ENCODE measurements at places on chromosomes 4 and X.

- no peak for DNase-seq
These were observed 1513.9 kb upstream of the PCDH10 start for GRCh38 chr4:131635191-131635590.

- no peak for DNase-seq
These were observed 5.1 kb upstream of the LIMCH1 start for GRCh38 chr4:41532882-41533281.

- no peak for DNase-seq
These were observed 181.7 kb upstream of the EDNRA start for GRCh38 chr4:147299205-147299604.

DNA sequence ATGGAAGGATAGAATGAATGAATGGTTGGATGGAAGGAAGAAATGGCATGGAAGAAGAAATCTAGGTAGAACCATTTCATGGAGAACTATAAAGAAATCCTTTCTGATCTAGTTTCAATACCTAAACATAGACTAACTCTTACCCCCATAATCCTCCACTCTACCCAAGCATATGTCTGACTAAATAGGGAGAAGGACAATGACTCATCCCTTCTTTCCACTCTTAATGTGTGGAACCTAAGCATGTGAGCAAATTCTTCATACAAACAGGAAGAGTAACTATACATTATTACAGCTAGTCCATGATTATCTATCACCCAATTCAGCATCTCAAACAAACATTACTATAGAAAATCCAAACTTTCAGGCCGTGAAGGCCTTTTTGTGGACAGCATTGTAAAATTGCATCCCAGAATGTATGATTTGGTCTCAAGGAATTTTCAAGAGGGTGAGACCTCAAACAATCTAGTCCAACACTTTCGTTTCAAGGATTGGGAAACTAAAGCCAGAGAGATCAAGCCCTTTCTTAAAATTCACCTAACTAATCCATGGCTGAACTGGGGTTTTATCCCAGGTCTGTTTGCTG is 11.2 kb downstream of the C1QTNF7 start:
- no peak for DNase-seq

DNA sequence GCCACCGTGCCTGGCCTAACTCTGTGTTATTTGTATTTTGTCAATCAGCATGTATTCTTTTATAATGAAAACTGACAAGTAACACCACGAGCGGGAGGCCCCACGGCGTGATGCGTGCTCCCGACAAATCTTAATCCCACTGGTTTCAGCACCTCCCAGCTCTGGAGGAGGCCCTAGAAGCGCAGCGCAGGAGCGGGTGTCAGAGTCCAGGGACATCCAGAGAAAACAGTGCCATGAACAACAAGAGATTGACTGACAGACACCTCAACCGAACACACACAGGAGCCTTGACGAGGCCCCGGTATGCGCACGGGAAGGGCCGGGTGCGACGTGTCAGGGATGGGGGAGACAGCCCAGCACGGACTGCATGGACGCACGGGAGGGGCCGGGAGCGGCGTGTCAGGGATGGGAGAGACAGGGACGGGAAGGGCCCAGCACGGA is 23.0 kb downstream of the GAK start:
- no peak for DNase-seq

DNA sequence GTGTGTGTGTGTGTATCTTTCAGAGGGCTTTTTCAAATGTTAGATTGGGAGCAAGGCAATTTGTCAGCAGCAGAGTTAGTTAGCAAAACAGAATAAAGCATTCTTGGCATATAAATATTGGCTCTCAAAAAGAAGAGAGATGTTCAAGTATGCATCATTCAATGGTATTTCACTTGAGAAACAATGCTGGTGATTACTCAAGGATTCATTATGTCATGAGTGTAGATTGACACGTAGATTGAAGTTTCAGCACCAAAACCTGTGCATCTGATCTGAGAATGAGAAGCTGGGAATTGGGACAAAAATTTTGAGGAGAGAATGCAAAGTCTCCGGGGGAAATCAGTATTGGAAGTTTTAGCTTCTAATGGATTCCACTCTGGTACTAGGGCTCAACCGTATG is 241.4 kb downstream of the FRMPD4 start:
- DNase-seq: no peak

- no peak for DNase-seq
These were observed 33.3 kb upstream of the CXCL6 start for GRCh38 chr4:73803213-73803612.

DNA sequence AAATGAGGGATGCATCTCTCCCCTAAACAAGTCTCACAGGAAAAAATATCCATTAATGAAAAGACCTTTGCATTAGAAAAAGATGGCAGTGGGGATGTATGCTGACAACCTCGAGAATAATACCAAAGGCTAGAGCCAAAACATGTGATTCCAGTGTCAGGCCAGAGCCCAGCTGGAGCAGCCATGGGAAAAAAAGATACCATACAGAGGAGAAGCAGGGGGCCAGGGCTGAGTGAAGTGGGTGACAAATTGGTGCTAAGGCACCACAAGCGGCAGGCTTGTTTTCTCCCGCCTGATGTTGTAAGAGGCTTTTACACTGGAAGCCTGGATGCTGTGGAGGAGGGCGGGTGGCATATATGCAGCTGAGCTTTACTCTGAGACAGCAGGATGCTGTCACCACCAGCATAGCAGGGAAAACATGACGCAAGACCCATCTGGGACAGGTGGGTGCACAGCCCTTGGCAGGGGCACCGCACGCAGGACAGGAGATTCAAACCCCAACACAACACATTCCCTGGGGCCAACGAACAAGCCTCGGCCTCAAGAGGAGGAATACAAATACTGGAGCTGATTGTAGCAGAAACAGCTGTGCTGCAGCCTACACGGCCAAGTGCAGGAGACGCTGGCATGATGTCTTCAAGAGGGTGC is 91.9 kb downstream of the TSPAN5 start:
- DNase-seq: no peak

DNA sequence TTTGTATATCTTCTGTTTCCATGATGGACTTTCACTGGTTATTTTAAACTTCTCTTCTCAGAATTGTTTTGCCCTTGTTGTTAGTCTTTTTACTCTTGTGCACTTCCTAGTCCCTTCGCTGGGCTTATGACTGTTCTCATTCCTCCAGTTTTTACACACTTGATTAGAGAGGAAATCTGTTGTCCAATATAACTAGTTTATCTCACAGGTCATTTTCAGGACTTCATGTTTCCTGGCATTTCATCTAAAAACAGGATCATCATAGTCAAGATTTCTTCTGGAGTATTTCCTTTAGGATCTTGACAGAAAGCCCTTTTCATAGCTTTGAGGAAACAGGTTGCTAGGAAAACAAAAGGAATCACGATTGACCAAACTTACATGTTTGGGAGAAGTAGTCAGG is 3.0 kb downstream of the FNIP2 start:
- DNase-seq: no peak

GRCh38 chrX:129743821-129744220 is 5.0 kb downstream of the XPNPEP2 start:
- no peak for DNase-seq

GRCh38 chr4:33930497-33930896 is 2313.8 kb downstream of the ARAP2 start:
- DNase-seq: no peak

DNA sequence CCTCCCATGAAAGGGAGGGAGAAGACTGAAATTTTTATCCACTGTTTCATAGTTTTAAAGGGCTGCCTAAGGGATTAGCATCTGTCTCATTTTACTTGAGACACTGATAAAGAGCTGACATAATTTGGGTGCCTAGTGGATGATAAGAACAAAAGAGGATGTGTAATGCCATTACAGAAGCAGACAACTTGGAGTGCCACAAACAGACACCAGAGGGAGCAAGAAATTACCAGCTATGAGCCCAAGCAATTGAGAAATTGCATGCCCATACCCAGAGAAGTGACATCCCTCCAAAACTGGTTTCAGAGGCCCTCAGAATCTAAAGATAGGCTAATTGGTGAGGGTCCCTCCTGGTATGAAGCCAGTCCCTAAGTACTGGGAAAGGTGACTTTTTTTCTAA is 38.5 kb upstream of the POU3F4 start:
- no peak for DNase-seq

GRCh38 chr4:89305712-89306437 is 1.7 kb downstream of the GPRIN3 start:
- DNase-seq: no peak

- no peak for DNase-seq
These were observed 25.4 kb downstream of the SEC31A start for GRCh38 chr4:82865592-82865991.

DNA sequence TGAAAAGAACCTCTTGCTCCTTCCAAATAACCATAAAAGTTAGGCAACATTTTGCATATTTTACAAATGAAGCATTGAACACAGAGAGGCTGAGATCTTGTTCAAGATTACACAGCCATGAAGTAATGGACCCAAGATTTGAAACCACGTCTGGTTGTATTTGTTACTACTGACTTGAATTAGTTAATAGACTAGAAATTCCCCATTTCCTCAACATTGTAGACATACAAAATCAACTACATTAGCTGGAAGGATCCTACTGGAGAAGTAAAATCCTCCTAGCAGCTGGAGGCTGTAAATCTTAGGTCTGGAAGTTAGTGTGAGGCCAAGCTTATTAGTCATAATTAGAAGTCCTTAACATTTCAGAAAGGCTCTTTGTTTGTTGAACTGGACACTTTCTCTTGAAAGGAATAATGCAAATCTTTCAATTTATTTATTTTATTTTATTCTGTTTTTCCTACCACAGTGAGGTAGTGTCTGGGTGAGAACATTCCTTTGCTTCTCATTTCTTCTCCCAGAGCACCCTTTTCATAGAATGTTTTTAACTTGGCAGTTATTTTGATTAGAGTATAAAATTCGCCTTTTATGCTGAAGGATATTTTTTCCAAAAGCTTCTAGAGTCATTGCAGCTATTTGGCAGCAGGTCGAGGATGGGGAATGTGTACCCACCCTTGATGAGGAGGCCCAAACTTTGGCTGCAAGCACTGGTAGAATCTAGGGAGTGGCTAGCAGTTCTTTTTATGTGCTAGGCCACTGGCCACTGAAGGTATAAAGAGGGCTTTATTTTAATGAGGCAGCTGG is 62.0 kb upstream of the CLNK start:
- no peak for DNase-seq

DNA sequence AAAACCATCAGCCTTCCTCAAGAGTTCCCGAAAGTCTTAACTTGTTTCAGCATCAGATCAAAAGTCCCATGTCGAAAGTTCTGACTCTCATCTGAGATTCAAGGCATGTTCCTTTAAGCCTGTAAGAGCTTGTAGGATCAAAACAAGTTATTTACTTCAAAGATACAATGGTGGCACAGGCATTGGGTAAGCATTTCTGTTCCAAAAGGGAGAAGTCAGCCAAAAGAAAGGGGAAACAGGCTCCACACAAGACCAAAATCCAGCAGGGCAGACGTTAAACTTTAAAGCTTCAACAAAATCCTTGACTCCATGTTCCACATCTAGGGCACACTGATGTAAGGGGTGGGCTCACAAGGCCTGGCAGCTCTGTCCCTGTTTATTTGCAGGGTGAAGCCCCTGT is 91.7 kb downstream of the FHDC1 start:
- no peak for DNase-seq

- DNase-seq: no peak
These were observed 61.7 kb downstream of the TMA16 start for GRCh38 chr4:163556177-163556576.

DNA sequence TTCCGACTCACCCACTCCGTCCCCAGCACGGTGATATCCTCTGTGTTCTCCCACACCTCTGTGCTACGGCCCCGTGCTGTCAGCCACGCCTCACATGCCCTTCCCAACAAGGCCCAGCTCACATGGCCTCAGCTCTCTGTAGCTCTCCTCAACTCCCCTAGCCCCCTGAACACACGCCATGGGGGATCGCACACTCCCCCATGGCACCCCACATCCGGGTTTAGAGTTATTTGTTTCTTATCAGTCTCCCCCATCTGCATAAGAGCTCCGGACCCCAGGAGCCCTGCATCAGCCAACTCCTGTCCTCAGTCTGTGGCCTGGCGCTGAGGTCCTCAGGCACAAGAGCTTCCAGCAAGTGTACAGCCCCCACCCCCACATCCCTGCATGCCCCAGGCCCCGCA is 7.0 kb downstream of the C4orf50 start:
- no peak for DNase-seq

DNA sequence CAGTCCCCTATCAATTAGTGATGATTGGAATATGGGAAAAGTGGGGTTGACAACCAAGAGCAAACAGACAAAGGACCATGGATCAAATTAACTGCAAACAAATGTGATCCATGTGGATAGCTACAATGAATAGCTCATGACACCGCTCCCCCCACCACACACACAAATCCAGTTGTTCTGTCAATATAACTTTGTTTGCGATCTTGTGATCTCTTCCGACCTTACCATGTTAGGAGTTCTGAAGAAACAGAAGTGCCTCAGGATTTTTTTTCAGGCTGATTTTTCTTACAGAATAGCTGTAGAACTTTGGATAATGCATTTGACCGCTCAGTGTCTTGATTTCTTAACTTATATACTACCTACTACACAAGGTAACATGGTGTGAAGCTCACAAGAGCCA is 116.6 kb downstream of the SH2D1A start:
- DNase-seq: peak; percentile 13

DNA sequence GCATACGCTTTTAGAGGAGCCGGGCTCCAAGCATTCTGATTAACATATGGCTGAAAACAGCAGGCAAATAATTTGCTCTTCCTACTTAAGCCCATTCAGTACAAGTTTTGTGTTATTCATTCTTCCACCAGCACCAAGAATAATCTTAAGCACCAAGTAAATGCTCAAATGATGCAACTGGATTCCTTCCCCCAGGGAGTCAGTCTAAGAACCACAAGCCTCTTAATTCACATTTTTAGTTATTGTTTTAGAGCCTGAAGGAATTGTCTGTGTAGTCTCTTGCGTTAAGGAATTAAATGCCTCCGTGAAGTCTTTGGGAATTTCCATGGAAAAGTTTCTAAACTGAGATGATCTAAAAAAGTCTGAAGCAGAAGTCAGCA is 61.5 kb upstream of the MAGEB2 start:
- no peak for DNase-seq

DNA sequence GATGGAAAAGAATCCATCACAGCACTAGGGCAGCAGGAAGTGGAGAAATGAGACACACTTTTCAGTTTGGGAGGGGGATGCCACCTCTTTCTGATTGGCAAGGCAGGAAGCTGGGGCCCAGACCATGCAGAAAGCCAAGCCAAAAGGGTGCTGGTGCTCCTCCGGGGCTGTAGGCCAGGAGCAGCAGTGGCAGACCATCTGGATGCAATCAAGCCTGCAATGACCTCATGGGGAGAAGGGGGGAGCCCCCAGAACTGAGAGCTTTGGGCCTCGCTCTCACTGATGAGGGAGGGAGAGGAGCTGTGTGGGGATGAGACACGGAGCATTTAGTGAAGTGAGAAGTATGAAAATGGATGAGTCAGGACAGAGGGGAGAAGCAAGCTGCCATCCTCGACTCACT is 141.3 kb upstream of the NALF2 start:
- no peak for DNase-seq

DNA sequence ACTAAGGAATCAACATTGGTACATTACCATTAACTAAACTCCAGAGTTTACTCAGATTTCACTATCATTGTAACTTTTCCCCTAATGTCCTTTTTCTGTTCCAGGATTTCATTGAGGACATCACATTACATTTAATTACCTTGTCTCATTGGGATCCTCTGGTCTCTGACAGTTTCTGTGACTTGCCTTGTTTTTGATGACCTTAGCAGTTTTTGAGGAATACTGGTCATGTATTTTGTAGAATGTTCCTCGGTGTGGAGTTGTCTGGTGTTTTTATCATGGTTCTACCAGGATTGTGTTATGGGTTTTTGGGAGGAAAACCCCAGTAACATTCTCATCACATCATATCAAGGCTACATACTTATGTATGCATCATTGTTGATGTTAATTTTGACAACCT is 95.6 kb upstream of the TBC1D9 start:
- DNase-seq: no peak
